Central memory CD4-positive, alpha-beta T cell (primary cell): ENCODE measurements at places on chromosomes 5 and 9.
A peak's percentile ranks its signal among the peaks of the same experiment; 100 is the strongest.

- DNase-seq = no peak
Observed at GRCh38 chr5:107067395-107067794, 603.3 kb downstream of the EFNA5 start.

GRCh38 chr5:31435730-31436129 is 96.2 kb downstream of the DROSHA start:
- no peak for DNase-seq

DNA sequence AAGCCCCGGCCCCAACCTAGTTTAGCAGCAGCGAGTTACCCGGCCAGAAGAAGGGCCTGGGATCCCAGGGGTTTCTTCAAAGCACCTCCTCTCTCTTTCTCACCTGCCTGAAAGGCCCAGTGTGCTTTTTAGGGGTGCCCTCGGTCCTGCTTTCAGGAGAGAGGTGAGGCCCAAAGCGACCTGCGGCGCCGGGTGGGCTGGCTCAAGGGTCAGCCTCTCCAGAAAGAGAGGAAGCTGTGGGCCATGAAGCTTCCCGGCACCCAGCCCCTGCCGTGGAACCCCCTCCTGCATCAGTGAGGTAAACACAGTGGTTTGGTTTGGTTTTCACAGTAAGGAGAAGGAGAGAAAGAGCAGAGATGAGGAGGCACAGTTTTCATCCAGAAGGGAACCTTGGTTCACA is 4.3 kb downstream of the FOXB2 start:
- DNase-seq = no peak

DNA sequence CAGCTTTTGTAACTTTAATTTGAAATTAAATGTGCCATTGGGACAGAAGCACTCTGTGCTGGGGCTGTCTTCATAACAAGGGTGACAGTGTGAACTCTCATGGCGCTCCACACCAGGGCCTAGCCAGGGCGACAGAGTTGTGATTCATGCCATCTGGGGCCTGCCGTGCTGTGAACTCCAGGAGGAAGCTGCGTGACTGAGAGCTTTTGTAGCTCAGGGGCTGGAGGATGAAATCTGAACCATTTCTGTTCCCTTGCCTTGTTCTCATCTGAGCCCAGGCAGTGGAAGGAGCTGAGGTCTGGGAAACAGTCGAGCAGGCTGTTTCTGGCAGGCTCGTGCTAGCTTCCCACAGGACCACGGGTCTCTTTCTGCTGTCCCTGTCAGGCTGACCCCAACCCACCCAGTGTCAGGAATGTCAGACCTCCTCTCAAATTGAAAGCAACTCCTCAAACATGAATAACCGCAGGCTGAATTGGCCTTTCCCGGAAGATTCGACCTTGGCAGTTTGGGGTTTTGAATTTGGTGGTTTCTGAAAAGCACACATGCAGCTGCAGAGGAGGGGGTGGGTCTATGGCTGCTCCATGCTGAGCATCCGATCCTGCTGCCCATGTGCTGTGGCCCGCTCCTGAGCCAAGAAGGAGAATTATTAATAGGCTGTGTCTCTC is 69.2 kb upstream of the RPS23 start:
- no peak for DNase-seq

GRCh38 chr5:147611483-147611882 is 101.6 kb upstream of the DPYSL3 start:
- DNase-seq = no peak

DNA sequence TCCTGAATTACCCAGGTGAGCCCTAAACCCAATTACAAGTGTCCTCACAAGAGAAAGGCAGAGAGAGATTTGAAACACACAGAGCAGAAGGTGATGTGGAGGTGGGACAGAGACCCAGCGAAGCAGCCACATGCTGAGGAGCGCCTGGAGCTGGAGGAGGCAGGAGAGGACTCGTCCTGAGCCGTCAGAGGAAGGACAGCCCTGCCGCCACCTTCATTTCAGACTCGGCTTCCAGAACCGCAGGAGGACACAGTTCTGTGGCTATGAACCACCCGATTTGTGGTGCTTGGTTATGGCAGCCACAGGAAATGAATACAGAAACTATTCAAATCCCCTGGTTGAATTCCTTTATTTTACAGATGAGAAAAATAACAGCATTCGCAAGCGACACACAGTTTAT is 16.4 kb upstream of the FBP1 start:
- DNase-seq = no peak

DNA sequence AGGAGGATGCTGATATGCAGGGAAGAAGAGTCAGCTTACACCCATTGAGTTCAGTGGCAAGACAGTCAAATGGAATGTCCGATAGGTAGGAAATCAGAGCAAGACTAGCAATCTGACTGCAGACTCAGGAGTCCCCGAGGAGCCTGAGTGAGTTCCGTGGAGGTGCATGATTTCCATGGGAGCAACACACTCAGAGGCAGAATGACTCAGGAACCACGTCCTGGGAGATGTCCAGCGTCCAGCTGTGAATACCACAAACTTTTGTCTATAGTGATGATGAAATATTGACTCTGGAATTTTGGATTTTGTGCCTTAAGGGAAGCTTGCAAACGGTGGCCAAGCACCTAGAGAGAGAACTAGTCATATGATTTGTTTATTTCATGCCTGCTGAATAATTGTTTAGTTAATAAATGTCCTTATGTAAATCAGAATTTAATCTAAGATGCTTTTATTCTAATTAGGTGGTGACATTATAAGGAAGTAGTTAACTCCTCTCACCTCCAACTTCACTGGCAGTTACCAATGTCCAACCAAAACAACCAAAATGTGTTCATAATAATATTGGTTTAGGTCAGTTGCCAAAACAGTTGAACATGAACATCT is 100.4 kb downstream of the PDE4D start:
- DNase-seq = no peak

GRCh38 chr5:149144637-149145036 is 3.3 kb downstream of the ABLIM3 start:
- DNase-seq = no peak

DNA sequence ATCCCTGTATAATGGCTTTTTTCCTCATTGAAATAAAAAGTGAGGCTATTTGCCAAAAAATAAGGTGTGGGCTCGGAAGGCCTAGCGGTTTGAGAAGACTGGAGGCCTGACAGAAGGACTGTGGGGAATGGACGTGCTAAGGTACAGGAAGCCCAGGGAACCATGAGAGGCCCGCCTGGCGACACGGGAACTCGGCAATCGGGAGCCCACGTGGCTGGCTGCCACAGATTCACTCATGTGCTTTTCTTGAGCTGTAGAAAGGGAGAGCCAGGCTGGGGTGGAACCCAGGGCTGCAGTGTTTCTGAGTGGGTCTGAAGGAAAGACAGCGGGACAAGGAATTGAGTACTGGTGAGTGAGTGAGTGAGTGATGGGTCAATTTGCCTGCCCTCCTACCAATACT is 11.9 kb upstream of the DDX41 start:
- no peak for DNase-seq

DNA sequence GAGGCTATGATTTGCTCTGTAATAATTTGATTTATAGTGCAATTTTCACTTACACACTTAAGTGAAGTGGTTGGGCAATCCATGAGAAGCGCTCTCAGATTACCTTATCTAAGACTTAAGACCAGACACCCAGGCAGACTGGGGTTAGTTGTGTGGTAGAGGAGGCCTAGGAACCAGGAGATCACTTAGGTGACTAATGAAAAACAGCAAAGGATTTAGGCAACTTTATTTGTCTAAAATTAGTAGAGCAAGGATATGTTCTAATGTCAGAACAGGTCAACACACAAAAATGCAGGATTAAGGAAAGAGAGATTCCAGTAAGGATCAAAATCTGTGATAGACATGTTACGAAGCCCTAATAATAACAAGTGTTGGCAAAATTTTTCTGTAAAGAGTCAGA is 913.8 kb downstream of the TLE1 start:
- no peak for DNase-seq

- no peak for DNase-seq
Observed at GRCh38 chr9:113673726-113674125, 202.4 kb upstream of the ZNF618 start.

- DNase-seq = no peak
Observed at GRCh38 chr5:16992006-16992405, 55.9 kb upstream of the MYO10 start.

GRCh38 chr9:94175669-94176068 is 83.4 kb upstream of the ZNF169 start:
- no peak for DNase-seq

DNA sequence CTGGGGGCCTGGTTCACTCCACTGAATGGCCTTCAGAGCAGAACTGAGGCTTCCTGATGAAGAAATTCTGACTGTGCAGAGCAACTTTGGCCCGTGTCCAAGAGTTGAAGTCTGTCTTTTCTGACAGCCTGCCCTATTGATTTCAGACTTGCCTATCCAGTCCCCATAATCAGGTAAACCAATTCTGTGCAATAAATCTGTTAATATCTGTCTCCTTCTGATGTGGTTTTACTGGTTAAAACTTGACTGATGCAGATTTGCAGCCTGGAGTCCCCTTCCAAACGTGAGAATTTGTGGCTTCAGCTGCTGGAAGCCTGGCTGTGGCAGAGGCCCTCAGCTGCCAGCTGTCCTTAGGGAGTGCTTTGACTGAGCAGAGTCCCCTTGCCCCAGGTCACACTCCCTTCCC is 283.9 kb upstream of the ANKRD55 start:
- DNase-seq = peak; percentile 18

GRCh38 chr5:132428147-132428482 is 58.6 kb downstream of the SLC22A5 start:
- DNase-seq = no peak

DNA sequence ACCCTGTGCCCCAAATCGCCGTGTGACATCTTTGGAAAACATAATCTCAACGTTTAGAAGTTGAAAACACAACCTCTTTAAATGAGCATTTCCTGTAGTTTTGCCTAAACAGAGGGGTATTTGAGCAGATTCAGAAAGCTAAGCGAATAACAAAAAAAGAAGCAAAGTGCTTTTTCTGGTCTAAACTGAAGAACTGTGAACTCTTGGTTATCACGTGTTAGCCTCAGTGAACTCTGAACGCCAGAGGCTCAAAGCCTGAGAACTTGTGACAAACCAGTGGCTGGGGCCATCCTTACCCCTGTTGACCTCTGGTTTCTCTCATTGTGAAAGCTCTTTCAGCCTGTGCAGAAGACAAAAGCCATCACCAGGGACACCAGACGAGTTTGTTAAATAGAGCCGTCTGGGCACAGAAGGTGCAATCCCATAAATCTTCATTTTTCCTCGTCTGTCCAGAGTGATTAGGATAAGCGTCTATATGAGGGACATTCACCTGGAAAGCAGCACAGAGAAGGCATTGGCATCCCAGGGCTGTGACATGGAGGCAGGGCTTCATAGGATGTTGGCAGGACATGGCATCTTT is 61.4 kb upstream of the ICE1 start:
- no peak for DNase-seq

GRCh38 chr5:83524345-83524744 is 52.8 kb downstream of the VCAN start:
- DNase-seq = no peak

DNA sequence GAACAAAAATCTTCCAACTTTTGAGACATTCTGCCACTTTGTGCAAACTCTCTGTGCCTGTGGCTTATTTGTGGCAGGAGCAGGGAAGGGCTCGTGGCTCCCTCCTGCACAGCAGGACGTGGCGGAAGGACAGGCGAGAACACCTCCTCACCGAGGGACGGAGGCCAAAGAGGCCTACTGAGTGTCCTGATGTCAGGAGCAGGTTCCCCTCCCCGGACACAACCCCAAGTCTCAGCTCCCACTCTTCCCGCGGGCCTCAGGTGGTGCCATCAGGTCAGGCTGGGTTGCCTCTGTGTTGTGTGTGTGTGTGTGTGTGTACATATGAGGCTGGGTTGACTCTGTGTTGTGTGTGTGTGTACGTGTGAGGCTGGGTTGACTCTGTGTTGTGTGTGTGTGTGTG is 136.8 kb upstream of the LPCAT1 start:
- DNase-seq = no peak

DNA sequence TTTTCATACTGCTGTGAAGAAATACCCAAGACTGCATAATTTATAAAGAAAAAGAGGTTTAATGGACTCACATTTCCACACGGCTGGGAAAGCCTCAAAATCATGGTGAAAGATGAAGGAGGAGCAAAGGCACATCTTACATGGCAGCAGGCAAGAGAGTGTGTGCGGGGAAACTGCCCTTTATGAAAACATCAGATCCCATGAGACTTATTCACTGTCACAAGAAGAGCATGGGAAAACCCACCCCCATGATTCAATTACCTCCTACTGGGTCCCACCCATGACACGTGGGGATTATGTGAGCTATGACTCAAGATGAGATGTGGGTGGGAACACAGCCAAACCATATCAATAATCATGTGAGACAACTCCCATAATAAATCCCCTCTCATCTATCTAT is 8.7 kb downstream of the TTC39B start:
- DNase-seq = no peak

- DNase-seq = no peak
Observed at GRCh38 chr9:100474082-100474923, 1.4 kb downstream of the TMEFF1 start.

GRCh38 chr9:79129865-79130480 is 441.8 kb upstream of the TLE4 start:
- DNase-seq = no peak

DNA sequence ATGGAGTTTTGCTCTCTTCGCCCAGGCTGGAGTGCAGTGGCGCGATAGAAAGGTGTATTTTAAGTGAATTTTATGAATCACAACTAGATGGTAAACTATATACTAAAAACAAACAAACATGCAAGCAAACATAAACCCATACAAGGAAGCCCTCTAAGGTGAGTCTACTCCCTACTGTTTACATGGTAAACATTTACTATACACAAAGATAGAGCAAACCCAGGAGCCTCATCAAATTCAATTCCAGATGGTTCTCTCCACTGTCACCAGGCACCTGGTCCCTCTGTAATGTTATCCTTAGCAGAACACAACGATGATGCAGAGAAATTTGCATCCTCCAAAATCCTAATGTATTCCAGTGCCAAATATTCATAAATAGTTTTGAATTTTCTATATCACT is 17.9 kb downstream of the ANKH start:
- no peak for DNase-seq

- no peak for DNase-seq
Observed at GRCh38 chr5:68641211-68641610, 425.7 kb downstream of the PIK3R1 start.

DNA sequence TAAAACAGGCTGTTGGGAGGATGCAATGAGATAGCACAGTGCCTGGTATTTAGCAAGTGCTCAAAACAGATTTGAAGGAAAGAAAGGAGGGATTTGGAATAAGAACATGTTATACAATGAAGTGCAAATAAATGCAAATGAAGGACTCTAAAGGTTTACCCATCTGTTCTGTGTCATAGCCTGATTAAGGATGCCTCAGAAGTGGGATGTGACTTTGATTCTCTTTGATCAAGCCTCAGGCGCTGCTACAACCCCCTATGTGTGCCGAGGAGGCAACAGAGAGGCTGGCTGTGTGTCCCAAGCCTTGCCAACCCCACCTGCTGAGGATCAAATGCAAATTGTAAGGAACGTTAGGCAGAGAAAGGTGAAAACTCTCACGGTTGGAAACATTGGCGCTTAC is 27.2 kb downstream of the GGTA1 start:
- DNase-seq = no peak

- DNase-seq = no peak
Observed at GRCh38 chr5:39024005-39024404, 50.2 kb downstream of the RICTOR start.

DNA sequence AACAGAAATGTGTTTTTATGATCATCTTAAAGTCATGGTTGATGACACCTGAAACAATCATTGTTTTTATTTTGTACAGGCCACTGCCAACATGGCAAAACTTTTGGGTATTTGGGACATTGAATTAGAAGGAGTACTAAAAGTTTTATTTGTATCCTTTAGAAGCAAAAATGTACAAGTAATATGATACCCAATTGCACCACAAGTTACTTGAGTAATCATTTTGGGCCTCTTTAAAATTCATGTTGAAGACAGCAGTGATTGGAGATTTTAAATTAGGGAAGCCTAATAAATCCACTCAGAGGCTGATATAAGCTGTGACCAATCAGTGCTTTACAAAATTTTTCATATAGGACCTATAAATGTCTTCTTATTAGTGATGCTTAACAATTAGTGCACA is 212.9 kb downstream of the MARCHF11 start:
- DNase-seq = no peak
